ENCODE measurements at places on chromosomes 12 and 14. TPM values are rescaled to one million over a fixed set of nuclear protein-coding genes. Genes with fewer than 3 reads are reported as not detected.

- no peak for DNase-seq
Measured at GRCh38 chr14:78446807-78447206, 276.6 kb downstream of the NRXN3 start.

Gene HPD
- 1,410 TPM for total RNA-seq

Gene SYCP3
- not detected for total RNA-seq

DNA sequence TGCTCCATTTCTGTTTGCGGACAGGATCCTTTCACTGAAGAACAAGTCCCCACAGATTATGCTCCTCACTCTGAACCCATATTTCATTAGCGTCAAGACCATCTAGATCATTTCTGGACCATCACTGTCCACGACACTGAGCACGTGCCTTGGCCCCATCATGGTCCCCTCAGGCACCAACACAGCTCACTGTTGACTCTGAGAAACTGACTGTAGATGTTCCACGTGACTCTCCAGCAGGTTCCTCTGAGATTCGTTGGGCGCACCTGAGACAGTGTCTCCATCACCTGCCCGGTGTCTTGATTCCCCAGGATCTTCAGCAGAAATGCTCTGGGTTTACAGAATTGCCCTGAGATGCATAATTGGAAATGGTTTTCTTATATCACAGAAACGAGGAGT is 985.4 kb downstream of the TMEM121 start:
- no peak for DNase-seq

DNA sequence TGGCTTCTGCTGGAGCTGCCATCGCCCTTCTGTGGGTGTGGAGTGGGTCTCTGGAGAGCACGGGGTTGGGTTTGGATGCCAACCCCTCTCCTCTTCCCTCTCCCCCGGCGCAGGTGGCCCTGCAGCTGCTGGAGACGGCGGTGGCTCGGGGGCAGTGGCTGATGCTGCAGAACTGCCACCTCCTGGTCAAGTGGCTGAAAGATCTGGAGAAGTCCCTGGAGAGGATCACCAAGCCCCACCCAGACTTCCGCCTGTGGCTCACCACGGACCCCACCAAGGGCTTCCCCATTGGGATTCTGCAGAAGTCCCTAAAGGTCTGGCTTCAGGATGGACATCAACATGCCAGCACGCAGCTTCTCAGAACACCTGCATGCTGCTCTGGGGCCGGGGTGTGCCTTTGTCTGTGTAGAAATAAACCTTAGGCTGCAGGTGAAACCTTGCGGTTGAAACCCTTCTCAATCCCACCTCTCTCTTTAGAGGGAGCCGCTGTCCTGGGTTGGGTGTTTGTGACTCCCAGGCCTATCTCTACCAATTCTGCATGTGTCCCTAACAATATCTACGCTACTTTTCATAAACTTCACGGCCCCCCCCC is 44.3 kb downstream of the CCDC92 start:
- DNase-seq, result no peak

DNA sequence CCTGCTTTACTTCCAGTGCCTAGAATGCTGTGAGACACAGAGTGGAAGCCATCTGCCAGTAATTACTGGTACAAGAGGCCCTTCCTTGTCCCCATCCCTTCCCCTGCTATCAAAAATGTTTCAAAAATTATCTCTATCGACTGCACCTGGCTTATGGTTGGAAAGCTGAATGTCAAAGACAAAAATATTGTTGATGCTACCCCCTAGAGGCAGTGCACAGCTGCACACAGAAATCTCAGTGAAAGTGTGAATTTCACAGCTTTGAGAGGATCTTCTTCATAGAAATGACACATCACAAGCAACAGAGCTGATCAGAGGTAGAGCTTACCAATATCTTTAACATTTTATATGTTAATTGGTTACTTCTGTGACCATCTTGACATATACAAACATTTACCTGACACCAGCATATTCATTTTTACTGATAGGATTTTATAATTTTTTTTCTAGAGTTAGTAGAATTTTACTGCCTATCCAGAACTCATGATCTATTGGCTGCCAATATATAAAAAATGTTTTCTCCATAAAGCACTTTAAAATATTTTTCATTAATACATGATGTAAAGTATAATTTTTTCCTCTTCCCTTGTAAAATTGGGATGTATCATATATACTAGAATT is 138.0 kb downstream of the AACS start:
- no peak for DNase-seq

- no peak for DNase-seq
Measured at GRCh38 chr12:27616356-27617142, 79.7 kb upstream of the REP15 start.

Gene GPR65
- 0.78 TPM for total RNA-seq

DNA sequence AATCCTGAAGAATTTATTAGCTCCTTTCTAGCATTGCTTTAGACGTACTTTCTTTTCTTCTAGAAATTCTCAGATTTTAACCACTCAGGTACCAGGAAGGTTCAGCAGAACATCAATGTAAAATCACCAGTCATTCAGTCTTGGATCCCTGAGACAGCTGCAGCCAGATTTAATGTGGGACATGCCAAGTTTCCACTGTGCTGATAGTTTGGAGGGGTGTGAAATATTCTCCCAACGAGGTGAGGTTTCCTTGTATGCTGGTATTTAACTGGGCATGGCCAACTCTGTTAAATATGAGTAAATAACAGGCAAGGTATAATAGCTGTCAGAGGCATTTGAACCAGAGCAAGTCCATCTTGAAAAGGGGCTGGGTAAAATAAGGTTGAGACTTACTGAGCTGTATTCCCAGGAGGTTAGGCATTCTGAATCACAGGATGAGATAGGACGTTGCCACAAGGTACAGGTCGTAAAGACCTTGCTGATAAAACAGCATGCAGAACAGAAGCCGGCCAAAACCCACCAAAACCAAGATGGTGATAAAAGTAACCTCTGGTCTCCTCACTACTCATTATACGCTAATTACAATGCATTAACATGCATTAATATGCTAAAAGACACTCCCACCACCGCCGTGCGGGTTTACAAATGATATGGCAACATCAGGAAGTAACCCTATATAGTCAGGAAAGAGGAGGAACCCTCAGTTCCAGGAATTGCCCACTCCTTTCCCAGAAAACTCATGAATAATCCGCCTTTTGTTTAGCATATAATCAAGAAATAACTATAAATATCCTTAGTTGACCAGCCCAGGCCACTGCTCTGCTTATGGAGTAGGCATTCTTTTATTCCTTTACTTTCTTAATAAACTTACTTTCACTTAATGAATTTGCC is 75.2 kb upstream of the RASSF8 start:
- DNase-seq, result no peak

Gene ATG14
- total RNA-seq, result 4.1 TPM

GRCh38 chr14:36130186-36130585 is 46.3 kb downstream of the PTCSC3 start:
- DNase-seq, result no peak

- no peak for DNase-seq
Measured at GRCh38 chr14:67493092-67493717, 4.7 kb upstream of the TMEM229B start.

Gene ADAMTS20
- not detected for total RNA-seq

GRCh38 chr12:98514982-98515286 is 456 bp upstream of the TMPO start:
- DNase-seq, result no peak

- peak; percentile 59 for DNase-seq
Measured at GRCh38 chr14:66624336-66624937, 116.5 kb downstream of the GPHN start.

GRCh38 chr14:32128703-32129102 is 51.6 kb downstream of the ARHGAP5 start:
- no peak for DNase-seq

- DNase-seq, result no peak
Measured at GRCh38 chr12:92690601-92691000, 12.2 kb upstream of the PLEKHG7 start.

DNA sequence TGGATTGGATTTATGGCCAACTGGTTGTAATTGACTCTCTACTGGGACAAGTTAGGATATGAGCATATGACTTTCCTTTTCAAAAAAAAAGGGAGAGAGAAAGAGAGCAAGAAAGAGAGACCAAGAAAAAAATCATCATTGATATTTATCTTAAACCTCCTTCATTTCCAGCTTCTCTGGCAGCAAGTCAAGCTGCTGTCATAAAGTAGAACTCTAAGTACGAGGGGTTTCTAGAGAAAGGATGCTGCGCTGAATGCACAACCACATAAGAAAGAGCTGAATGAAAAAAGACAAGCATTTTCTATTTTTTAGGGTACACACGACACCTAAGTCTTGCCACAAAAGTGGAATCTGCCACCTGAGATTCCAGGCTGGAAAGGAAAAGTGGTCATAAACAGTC is 182.6 kb downstream of the SLC25A21 start:
- no peak for DNase-seq

DNA sequence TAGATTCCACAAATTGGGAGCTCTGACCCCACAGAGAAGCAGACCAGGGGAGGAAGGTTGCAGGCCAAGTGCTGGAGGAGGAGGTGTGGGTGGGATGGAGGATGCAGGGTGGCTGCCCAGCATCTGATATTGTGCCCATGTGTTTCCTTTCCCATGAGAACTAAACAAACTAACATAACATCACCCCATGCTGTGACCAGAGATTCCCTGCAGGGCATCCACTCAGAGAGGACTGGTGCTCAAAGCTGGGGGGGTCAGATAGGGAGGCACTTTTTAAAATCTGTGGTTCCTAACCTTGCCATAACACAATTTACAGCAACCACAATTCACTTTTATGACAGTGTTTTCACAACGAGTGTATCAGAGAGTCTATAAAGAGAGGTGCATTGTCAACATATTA is 1277.6 kb downstream of the AACS start:
- no peak for DNase-seq

- no peak for DNase-seq
Measured at GRCh38 chr12:96368233-96368632, 32.0 kb downstream of the CDK17 start.

Gene KRT80
- total RNA-seq, result 0.28 TPM

DNA sequence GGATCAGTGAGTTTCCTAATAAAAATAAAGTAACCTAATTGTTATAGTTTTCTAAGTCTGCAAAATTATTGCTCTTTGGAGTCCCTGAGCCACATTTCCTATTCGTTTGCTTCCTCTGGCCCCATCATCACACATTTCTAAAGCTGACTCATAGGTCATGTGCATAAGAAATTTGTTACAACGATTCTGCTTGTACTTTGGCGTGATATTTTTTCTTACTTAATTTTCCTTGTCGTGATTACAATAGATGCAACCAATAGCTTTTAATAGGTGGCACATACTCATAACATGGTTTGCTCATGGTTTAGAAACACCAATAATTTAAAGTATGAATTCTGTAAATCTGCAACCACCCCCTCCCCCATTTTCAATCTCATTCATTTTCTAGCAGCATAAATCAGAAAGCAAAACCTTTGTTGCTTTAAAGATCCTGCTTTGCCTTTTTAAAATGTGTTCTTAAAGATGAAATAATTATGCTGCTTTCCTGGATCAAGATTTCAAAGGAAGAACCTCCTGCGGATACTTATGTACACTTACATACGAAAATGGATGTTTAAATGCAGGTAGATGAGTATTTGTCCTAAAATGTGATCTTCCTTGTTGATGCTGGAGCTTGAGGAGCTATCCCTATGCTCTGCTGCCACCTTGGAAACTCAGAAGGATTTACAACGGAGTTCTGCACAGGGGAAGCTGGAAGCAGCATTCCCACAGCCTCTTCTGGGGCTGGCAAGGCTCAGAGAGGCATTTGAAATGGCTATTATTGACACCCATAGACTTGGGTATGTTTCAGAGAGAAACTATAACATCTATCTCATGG is 1.7 kb upstream of the FLRT2 start:
- DNase-seq, result no peak

DNA sequence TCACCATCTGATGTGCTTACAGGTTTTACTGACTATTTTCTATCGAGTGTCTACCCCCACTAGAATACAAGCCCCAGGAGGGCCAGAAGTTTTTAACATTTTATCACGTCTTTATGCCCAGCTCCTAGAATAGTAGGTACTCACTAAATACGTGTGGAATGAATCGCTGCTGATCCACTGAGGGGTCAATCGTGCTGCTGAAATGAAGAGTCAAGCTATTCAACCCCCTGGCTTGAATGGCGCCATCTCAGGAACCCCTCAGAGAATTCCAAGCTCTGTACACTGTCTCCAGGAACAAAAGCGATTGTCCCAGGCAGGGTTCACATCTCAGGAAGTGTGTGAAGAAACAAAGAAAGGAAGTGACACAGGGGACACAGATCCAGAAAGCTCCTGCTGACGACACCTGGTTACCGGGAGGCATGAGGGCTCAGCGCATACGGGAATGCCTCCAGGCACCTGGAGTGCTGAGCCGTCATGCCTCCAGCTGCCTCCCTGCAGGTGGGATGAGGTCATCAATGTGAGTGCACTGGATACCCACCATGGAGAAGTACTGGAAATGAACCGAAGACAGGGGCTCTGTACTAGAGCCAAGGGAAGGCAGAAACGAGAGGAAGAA is 45.6 kb downstream of the PITPNM2 start:
- no peak for DNase-seq

Gene B4GALNT3
- total RNA-seq, result 0.30 TPM

- no peak for DNase-seq
Measured at GRCh38 chr14:35578639-35579038, 44.7 kb downstream of the INSM2 start.

DNA sequence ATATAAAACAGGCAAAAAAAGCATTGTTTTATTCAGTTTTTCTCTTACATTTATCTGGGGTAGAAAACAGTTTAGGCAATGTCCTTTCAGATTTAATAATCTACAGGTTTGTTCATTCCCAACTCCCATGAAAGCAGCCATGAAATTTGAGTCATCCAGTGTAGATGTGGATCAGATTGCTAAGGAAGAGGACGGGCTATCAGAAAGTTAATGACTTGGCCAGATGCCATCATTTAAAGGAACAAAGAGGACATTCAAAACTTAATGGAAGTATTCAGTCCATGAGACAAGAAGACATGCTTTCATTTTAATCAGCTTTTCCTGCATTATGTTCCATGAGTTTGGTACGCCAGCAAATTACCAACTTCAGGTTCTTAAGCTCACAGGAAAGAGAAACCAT is 31.1 kb upstream of the POC1B start:
- DNase-seq, result no peak

Gene PRKD1
- 6.3 TPM for total RNA-seq

DNA sequence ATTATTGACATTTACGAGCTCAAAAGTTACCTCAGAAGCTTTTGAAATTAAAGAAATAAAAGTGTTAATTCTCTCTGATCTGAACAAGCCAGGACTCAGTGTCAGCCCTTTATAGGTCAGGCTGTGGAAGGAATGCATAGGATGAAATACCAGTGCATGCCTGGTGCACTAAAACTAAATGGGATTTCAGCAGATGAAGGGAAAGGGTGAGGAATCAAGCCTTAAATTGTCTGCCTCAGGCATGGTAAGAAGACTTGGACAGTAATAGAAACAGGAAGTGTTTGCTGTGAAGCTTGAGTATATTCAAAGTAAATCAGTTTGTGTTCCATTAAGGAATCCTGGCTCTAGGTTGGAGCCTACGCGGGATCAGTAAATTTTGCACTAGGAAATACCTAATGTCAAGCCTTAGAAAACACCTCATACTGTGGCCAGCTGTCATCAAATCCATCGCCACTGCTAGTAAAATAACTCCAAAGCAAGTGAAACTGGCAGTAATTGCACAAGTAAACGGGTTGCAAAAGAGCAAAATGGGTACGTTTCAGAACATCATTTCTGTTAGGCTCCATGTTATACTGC is 76.3 kb downstream of the PDE3A start:
- DNase-seq, result no peak

GRCh38 chr14:96978525-96979272 is 181.5 kb downstream of the VRK1 start:
- no peak for DNase-seq

Data from left lobe of liver (tissue), 2 donors.